ENCODE measurements at places on chromosomes 1 and 21.

- DNase-seq, result no peak
Observed at GRCh38 chr1:210624722-210625121, 296.0 kb downstream of the HHAT start.

- peak; percentile 26 for DNase-seq
Observed at GRCh38 chr1:92968138-92969032, 7.1 kb upstream of the DIPK1A start.

DNA sequence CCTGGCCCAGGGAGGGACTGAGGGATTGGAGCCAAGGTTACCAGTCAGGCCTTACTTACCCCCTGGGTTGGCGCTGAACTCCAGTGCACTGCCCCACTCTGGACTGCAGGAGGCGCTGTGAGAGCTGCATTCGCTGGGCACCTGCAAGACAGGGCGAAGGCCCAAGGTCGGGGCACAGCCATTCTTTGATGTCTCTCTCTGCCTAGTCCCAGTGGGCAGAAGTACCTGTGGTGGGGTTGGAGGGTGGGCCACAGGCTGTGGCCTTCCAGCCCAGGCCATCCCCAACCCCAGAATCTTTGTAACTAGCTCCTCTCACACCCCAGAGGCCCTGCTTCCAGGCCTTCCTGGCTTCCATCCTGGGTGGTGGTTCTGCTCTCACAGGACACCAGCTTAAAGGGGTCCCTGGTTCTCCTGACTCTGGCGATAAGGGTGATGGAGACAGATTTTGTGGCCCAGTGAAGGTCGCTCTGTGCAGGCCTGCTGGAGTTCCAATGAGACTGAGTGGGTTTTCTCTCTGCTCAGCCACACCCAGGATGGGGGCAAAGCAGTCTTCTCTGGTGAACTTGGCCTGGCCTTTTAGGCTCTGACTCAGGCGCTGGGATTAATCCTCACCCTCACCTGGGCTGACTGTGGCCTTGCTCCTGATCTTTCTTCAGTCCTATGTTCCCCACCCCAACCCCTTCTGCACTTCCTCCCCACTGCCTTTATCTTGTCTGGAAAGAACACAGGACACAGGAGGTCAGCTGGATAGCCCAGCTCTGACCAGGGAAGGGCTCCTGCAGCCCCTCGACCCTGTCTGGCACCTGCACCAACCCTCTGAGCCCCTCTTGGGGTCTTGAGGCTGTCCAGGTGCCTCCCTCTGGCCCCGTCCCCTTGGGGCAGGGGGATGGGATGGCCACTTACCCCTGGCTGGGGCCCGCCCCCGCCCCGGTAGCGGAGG is 954 bp downstream of the MYOG start:
- peak; percentile 28 for DNase-seq

GRCh38 chr1:32125313-32125712 is 17.5 kb downstream of the KPNA6 start:
- DNase-seq, result no peak

- DNase-seq, result no peak
Observed at GRCh38 chr1:31510304-31510703, 66.0 kb upstream of the TINAGL1 start.

GRCh38 chr1:54874079-54874830 is 12.7 kb downstream of the DHCR24 start:
- no peak for DNase-seq

GRCh38 chr1:229864686-229865230 is 202.3 kb upstream of the GALNT2 start:
- no peak for DNase-seq

DNA sequence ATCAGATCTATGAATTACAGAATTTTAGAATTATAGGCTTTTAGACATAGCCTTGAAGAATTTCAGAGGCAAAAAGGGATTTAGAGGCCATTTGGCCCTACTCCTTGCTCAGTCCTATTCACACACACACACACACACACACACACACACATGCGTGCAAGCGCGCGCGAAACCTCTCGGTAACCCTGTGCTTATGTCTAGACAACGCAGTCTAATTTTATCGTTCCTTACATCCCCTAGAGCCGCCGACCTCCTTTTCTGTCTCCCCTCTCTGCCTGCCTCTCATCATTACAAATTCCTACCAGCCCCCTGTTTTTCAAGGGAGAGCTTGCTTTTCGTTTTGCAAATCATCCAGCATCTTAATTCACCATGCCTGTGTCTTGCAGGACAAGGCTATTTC is 252.1 kb downstream of the FOXD2 start:
- no peak for DNase-seq

- no peak for DNase-seq
Observed at GRCh38 chr21:28893687-28894086, 99.0 kb downstream of the LTN1 start.

DNA sequence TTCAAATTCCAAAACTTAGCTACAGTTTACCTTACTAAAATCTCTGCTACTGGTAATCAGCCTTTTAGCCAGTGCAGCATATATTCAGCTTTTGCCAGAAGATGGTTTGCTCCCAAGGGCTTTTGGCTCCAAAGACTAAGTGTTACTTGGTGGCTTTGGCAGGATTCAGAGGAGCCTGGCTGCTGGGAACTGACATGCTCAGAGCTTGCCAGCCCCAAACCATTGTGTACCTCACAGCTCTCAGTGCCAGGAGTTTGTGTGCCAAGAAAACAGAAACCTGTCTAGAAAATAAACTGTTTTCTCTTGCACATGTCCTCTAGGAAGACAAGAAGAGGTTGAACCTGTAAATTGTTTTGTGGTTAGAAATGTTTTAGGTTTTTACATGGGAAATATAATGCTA is 315.9 kb downstream of the ST6GALNAC3 start:
- no peak for DNase-seq

- DNase-seq, result no peak
Observed at GRCh38 chr1:211704543-211704942, 29.1 kb upstream of the NEK2 start.

- no peak for DNase-seq
Observed at GRCh38 chr1:197595304-197595904, 179.9 kb downstream of the DENND1B start.

GRCh38 chr1:214400131-214400530 is 119.2 kb downstream of the SMYD2 start:
- DNase-seq, result no peak
